Stimulated activated CD8-positive, alpha-beta memory T cell treated with anti-CD3 and anti-CD28 coated beads, Interleukin-15, amount 100 ng/mL, for 48 hours (primary cell): ENCODE measurements at places on chromosomes 11 and 22.

- no peak for DNase-seq
Measured at GRCh38 chr11:46570790-46571398, 22.9 kb downstream of the AMBRA1 start.

- no peak for DNase-seq
Measured at GRCh38 chr22:26849575-26849974, 192.2 kb downstream of the MIAT start.

DNA sequence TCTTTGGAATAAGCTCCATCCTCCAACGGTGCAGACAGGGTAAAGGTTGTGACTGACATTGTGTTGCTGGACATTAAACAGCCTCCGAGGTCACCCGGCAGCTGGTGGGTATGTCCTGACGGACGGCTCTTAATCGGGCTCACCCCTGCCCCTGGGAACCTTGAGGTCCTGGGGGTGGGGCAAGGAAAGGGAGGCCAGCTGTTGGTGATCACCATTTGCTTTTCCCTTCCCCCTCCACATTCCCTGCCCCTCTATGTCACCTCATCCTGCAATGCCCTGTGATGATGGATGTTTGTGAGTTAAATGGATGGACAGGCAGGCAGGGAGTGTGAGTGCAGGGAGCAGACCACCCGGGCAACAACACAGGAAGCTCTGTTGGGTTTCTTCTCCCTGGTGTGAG, 26.3 kb downstream of the APLNR start:
- DNase-seq: no peak

- DNase-seq: no peak
Measured at GRCh38 chr11:13862845-13863392, 99.6 kb upstream of the SPON1 start.

DNA sequence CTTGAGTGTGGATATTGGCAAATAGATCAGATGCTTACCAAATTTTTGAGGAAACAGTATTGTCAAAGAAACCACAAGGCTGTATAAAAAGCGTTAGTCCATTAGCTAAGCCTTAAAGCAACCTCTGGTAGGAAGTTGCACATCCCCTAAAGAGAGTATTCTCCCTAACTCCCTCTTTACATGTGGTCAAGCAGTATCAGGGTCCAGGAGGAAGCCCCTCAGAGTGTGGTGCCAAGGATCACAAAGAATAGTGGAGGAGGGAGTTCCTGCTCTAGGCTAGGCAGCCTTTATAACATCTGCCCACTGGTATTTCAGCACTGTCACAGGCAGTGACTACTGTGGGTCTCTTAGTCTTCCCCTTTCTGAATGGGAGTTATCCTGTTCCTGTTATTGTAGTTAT, 18.8 kb upstream of the AMPD3 start:
- no peak for DNase-seq

DNA sequence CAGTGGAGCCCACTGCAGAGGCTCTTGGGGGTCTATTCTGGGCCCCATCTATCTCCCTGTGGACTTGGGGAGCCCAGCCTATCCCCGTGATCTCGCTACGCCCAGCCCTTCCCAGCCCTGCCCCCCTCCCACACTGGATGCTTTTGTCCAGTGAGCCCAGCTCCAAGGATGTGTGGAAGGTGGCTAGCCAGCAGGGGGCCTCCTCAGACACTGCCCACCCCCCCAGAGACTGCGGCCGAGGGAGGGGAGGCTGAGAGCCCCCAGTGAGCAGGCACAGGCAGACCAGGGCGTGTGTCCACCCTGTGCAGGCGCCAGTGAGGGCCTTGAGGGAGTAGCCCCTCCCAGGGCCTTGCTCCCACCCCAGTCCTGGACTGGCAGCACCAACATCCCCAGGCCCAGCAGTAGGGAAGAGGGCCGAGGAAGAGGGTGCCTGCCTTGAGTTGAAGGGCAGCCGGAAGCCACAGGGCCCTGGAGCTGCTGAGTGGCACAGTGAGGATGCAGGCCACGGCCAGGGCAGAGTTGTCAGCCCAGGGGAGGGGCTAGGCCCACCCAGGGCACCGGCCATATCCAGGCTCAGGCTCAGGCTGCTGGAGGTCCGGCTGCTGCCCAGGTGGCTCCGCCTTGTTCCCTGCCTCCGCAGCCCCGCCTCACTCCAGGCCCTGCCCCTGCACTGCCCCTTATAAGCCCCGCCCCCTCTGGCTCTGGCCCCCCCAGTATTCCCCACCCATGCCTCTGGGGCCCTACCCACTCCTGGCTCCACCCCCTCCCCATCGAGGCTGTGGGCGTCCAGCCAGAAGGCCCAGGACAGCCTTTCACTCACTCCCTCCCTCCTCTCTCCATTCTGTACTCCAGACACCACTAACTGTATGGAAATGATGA, 28.0 kb downstream of the MOB2 start:
- no peak for DNase-seq

- DNase-seq: no peak
Measured at GRCh38 chr11:74138021-74138420, 32.8 kb downstream of the C2CD3 start.

DNA sequence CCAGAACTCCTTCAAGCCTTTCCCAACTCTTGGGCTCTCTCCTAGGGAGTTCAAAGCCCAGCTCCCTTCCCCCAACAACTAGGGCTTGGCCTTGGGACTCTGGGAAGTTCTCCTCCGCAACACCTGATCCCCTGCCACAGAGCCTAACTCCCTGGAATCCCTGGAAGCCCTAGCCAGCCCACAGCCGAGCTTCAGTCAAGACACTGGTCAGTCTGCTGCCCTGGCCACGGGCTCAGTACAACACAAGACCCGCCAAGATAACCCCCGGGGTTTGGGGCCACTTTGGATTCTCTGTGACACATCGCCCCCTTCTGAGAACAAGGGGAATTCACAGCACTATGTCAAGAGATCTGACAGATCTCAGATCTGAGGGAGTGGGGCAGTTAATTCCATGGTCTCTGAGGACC, 58.3 kb downstream of the SLC22A12 start:
- DNase-seq: no peak

DNA sequence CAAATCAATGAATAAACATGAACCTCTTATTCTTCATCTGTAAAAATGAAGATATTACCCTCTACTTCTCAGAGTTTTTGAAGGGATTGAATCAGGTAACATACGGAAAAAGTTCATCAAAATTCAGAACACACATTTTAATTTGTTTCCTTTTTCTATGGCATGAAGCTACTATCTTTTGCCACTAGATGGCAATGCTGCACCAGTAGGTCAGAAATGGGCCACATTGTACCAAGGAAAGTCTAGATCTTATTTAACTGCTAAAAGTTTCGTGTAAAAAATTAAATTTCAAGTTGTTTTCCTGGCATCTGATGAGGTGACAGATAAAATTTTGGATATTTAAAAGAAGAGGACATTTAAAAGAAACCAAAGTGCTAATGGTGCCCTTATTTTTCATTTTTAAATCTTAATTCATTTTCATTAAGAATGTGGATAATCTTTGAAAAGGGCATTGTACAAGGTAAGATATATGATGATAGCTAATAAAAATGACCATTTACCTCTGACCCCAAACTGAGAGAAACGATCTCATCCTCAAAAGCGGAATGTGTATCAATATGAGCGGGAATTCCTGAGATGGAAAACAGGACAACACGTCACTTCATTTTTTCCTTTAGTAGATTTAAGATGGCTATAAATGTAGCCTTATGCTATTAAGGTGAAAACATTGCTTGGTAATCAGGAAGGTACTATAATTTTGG, 16.1 kb downstream of the ALKBH8 start:
- DNase-seq: no peak

DNA sequence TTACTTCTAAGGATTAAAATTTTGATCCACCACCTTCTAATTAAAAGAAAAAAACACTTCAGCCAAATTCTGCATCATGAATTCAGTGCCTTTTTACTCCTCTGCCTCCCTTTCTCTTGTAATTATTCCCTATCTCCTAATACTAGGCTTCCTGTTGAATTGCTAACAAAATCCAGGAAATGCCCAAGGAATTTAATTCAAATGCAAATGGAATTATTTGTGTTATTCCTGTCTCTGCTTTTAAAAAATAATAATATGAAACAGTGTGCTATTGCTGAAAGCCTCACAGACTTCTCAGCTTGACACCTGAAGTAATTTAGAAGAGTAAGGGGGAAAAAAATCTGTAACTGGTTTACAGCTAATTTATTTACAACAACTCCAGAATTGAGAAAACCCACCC, 85.5 kb downstream of the DLG2 start:
- DNase-seq: no peak

GRCh38 chr11:119205574-119206510, at the start of gene CBL:
Gene CBL, plus strand, starts transcription at chr11:119206339. Its CDS starts 79 bp downstream, at chr11:119206418.
- DNase-seq: peak; percentile 89

GRCh38 chr11:125192717-125193415, 28.3 kb downstream of the PKNOX2 start:
- no peak for DNase-seq

DNA sequence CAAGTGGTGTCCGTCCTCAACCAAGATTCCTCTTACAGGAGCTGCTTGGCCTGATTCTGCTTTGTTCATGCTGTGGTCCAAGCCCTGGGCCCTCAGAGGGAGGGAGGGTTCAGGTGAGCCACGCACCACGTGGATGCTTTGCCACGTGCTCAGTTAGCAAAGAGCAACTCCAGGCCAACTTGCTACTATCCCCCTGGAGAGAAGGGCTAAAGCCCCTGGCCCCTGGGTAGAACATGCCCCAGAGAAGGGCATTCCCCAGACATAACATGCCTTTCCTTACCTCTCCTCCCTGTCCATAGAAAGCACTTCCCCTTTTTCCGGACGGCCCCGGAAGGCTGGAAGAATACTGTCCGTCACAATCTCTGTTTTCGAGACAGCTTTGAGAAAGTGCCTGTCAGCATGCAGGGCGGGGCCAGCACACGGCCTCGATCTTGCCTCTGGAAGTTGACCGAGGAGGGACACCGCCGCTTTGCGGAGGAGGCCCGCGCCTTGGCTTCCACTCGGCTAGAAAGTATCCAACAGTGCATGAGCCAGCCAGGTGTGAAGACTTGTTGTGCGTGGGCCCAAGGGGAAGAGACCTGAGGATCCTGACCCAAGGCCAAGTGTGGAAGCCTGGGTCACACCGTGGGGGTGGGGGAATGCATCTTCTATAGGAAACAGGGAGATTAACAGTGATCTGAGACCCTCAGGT, 8.8 kb downstream of the FOXR1 start:
- DNase-seq: no peak

DNA sequence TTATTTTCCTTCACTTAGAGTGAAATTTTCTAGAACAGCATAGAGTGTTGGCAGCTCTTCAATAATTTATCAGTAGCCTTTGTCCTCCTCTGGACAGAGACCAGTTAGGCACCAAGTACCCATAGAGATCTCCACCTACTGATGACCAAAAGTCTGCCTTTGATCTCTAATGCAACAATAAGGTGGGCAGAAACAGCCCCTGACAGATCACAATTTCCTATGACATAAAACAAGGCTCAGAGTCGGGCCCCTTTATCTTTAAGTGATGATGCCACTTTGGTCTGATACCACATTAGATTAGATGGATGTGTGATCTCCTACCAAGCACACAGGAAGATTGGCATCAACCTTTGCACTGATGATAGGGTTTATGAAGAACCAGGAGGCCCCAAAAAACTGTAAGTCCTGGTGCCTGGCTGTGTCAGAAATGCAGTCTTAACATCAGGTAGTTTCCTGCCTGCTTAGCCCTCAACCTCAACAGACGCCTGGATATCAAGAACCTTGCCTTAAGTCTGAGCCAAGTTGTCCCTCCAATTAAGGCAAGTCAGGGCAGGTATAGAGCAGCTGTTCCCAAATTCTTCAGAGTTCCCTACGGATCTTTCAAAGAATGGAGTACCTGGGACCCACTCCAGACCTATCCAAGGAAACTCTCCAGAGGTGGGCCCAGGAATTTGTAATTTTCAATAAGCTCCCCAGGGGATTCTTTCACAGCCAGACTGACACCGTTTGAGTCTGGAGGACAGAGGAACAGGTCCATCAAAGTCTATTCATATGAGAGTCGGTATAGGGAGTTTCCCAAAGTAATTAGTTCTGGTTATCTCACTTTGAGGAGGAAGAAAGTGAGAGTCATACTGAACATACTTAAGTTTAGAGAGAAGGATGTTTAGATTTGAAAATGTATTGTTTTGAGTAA, 30.6 kb upstream of the TMPRSS4 start:
- no peak for DNase-seq

GRCh38 chr11:78657968-78658839, 83.5 kb upstream of the NARS2 start:
- DNase-seq: no peak

- no peak for DNase-seq
Measured at GRCh38 chr11:3123305-3123704, 41.8 kb downstream of the OSBPL5 start.

- DNase-seq: no peak
Measured at GRCh38 chr11:15493066-15493465, 378.3 kb downstream of the INSC start.

- DNase-seq: no peak
Measured at GRCh38 chr11:57103899-57104605, 77.7 kb upstream of the LRRC55 start.

DNA sequence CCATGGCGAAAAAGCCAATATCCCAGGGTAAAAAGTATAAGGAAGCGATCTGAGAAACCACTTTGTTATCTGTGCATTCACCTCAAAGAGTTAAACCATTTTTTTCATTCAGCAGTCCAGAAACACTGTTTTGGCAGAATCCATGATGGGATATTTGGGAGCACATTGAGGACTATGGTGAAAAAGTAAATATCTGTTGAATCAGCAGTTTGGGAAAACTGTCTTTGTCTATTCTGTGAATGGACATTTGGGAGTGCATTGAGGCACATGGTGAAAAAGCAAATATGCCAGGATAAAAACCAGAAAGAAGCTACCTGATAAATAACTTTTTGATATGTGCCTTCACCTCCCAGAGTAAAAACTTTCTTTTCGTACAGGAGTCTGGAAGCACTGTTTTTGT, 187.4 kb downstream of the OR4A47 start:
- DNase-seq: no peak

DNA sequence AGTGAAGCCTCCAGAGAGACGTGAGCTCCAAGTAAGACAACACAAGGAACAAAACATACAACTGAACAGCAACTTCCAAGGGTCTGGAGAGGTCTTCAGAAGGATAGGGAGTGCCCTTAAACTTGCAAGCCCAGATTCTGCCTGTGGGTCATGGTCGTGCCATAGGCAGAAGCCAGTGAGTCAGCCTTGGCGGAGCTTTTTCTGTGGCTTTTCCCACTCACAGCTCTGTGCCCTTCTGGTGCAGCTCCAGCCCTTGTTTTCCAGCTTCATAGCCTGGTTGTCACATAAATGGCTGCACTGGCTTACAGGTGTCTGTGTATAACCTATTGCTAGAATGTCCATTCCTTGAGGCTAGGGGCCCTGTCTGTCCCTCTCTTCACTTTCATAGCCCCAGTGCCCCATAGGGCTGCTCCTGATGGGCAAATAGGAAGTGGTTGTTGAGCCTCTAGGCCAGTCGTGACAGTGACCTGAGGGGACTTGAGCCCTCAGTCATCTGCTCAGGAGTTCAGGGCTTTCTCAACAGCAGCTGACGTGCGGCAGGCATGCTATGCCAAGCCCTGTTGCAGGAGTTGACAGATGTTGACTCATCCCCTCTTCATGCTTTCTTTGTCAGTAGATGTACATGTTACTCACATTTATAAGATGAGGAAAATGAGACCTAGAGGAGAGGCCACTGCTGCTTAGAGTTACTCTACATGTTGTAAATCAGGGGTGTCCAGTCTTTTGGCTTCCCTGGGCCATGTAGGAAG, 7.4 kb downstream of the MED15 start:
- DNase-seq: no peak
